ENCODE measurements at places on chromosomes 7 and 10.

- DNase-seq, result no peak
These were observed 22.8 kb downstream of the GRID1 start for GRCh38 chr10:86343761-86344160.

- DNase-seq, result no peak
These were observed 84.8 kb upstream of the GSDME start for GRCh38 chr7:24842029-24842428.

DNA sequence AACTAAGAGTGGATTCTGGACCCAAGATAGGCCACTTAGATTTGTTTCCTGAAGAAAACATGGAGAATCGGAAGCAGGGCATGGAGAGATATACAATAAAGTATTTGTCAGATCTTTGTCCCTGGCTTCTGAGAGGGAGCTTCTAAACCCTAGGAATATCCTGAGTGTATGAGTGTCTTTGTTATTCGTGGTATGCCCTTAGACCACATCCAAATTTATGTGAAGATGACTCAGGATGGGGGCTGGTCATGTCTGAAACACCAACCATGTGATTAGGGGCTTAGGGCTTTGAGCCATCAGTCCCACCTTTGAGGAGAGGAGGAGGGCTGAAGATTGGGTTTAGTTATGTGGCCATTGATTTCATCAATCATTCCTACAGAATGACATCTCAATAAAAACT, 69.7 kb upstream of the PLPP4 start:
- no peak for DNase-seq

GRCh38 chr10:72637398-72637857, 11.5 kb upstream of the MICU1 start:
- no peak for DNase-seq

GRCh38 chr7:83548250-83548649, 100.7 kb downstream of the SEMA3E start:
- no peak for DNase-seq

GRCh38 chr10:77626266-77626935, 11.2 kb downstream of the KCNMA1 start:
- DNase-seq, result no peak

GRCh38 chr7:70703785-70704184, 428.2 kb upstream of the GALNT17 start:
- peak; percentile 88 for DNase-seq

- DNase-seq, result no peak
These were observed 123.3 kb downstream of the CNNM2 start for GRCh38 chr10:103041391-103041790.

GRCh38 chr7:55977831-55978230, 13.4 kb downstream of the NIPSNAP2 start:
- no peak for DNase-seq

DNA sequence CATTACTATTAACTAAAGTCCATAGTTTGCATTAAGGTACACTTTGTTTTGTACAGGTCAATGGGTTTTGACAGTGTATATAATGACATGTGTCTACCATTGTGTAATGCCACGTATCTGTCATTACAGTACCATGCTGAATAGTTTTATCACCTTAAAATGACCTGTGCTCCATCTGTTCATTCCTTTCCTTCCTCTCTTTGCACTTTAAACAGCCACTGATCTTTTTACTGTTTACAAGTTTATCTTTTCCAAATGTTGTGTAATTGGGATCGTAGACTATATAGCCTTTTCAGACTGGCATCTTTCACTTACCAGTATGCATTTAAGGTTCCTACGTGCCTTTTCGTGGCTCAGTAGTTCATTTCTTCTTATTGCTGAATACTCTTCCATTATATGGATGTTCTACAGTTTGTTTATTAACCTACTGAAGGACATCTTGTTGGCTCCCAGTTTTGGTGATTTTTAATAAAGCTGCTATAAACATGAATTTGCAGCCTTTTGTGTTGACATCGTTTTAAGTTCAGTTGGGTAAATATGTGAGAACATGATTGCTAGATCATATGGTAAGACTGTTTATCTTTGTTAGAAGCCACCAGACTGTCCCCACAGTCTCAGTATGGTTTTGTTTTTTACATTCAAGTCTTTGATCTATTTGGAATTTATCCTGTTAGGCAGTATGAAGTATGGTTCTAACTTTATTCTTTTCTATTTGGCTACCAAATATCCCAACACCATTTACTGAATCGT, 24.7 kb downstream of the STAM start:
- DNase-seq, result no peak

DNA sequence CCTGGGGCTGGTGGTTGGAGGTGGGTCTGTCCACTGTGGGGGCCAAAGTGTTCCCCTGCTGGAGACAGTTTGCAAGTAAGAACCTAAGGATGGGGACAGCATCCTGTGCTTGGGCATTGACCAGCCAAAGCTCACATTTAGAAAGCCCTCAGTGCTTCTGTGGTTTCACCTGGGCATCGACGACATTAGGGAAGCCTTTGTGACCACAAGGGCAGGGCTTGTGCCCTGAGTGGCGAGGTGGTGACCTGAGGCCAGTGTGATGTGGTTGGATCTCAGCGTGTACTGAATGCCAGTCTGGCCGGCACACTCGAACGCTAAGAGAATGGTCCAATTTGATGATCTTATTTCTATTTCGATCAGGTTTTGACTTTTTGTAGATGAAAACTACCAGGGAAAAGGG, 32.1 kb upstream of the SH2B2 start:
- DNase-seq, result no peak

DNA sequence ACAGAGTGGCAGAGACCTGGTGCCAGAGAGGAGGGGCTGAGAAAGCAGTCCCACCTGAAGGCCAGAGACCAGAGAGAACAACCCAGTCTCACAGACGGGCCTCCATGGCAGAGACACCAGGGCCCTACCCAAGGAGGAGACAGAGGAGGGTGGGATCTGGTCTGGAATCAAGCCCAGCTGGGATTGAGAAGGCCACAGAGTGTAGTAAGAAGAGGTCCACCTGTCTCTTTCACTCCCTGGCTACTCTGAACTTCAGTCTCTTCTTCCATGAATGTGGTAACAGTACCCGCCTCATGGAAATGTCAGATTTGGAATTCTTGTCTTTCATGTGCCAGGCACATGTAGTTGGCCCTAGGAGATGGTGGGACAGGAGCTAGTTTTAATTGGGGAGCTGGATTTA, 55.6 kb downstream of the CLIP2 start:
- DNase-seq, result no peak

GRCh38 chr7:13414661-13415107, 574.8 kb downstream of the ETV1 start:
- DNase-seq, result no peak

GRCh38 chr7:19482628-19483027, 226.2 kb downstream of the POLR1F start:
- DNase-seq, result no peak

GRCh38 chr10:11742779-11743298, 657 bp downstream of the ECHDC3 start:
- DNase-seq, result no peak

GRCh38 chr7:102875700-102876295, 37.0 kb upstream of the LRRC17 start:
- no peak for DNase-seq

DNA sequence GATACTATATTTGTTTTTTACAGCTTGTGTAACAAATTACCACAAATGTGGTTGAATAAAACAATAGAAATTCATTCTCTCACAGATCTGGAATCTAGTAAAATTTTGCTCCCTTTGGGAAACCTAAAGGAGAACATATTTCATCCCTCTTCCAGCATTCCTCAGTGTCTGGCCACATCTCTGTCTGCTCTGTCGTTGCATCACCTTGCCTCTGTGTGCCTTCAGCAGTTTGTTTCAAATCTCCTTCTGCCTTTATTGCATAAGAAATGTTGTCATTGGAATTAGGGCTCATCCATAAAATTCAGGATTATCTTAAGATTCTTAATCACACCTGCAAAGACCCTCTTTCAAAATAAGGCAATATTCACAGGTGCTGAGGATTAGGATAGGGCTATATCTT, 14.5 kb downstream of the OR2A14 start:
- DNase-seq, result no peak
